ENCODE measurements at places on chromosomes 4 and X.
A peak's percentile ranks its signal among the peaks of the same experiment; 100 is the strongest.

- no peak for DNase-seq
These were observed 31.1 kb downstream of the F11 start for GRCh38 chr4:186297013-186297645.

GRCh38 chrX:7934026-7934425, 6.8 kb upstream of the PNPLA4 start:
- DNase-seq: no peak

DNA sequence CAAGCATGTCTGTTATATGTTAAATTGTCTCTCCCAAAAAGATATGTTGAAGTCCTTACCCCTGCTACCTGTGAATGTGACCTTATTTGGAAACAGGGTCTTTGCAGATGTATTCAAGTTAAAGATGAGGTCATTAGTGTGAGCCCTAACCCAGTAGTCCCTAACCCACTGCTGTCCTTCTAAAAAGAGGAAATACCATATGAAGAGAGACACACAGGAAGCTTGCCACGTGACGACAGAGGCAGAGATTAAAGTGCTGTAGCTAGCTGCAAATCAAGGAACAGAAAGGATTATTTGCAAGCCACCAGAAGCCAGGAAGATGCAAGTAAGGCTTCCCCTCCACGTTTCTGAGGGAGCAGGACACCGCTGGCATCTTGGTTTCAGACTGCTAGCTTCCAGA, 150.1 kb downstream of the HNRNPD start:
- DNase-seq: peak; percentile 25

DNA sequence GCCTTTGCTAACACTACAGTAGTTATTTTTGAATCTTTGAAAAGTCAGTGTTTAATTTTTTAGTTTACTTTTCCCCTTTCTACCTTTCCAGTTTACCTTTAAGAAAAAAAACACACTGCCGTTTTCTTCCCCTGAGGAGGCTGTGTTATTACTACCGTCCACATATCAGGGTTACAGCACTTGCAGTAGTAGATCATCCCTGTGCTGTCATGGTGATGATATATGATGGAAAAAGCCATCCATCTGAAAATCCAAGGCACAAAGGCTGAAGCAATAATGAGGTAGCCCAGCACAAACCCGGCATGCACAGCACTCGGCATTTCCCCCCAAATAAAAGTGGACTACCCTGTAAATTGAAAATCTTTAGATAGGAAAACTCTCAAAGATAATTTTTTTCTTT, 258.7 kb downstream of the CXXC4 start:
- no peak for DNase-seq

DNA sequence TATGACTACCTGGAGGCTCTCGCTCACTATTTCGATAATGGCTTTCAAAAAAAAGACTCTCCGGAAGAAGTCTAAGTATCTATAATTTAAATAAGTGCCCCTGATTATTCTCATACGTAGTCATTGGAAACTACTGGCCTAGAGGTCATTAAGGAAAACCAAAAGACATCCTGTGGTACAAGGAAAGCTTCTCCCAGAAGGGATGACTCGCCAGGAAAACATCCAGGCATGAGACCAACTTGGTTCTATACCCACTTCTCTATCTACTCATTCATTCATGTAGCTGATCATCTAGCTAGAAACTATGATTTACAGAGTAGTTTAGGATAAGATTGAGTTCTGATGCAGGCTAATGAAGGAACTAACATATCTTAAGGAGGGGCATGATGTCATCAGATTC, 37.7 kb downstream of the SOX3 start:
- DNase-seq: no peak

DNA sequence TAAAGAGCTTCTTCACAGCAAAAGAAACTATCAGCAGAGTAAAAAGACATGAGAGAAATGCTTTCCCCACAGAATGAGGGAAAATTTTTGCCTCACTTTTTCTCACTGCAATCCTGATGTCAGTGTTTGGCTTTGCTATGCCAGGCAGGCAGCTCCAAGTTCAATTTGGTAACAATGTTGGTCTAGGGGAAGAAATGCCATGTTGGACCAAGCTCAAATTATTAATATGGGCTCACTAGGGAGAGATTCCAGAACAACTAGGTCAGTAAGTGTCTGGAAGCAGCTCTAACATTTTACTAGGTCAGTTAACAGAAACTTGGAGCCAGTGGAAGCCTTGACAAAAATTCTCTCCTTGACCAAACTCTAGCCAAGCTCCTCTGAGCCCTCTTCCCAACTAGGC, 95.4 kb downstream of the NAF1 start:
- DNase-seq: no peak

GRCh38 chr4:76658231-76659102, 223.4 kb downstream of the SHROOM3 start:
- DNase-seq: no peak

DNA sequence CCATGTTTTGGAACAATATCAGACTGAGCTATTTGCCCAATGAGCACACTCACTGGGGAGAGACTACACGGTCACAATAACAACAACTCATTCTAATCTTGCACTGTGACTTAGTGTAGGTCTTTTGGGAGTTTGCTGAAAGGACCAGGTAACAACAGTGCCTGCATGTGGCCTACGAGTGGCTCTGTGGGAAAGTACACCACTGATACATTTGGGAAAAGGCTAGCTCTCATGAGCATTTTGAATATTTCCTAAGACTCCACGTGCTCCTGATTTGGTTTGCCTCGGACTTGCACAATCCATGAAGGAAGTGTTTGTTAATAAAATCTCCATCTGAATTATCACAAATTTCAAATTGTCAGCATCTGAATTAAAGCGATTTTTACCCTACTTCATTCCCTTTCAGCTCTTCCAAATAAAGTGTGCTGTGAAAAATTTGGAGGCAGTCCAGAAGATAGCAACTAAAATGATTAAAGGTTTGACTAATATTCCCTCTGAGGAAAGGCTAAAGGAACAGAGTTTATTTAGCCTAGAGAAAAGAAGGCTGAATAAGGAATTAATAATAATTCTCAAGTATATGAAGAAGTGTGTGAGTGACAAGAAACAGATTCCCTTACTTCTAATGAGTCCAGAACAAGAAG, 406.4 kb downstream of the PPARGC1A start:
- no peak for DNase-seq

GRCh38 chrX:108735091-108735678, 1.2 kb downstream of the IRS4 start:
- no peak for DNase-seq

GRCh38 chrX:118968031-118968430, 6.4 kb upstream of the LONRF3 start:
- no peak for DNase-seq
